ENCODE measurements at places on chromosomes 3 and 15.

GRCh38 chr3:173799060-173799816 lies 401.7 kb downstream of the NLGN1 start:
- DNase-seq, result no peak

GRCh38 chr3:15097891-15098290 lies 1.1 kb downstream of the RBSN start:
- DNase-seq, result no peak

DNA sequence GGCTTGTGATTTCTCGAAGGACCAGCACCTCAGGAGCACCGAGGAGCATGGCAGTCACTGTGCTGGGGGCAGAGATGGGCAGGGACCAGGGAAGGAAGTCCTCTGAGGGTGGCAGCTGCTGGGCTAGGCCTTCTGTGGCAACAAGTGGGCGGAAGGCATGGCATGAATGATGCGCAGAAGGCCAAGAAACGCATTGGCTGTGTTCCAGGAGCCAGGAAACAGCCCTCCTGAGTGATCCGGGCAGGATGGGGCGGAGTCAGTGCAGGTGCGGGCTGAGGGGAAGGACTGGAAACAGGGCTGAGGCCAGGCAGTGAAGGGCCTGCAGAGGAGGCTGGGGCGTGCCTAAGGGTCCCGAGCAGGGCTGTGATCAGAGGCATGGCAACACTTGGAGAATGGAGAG lies 23.6 kb downstream of the MRPS11 start:
- no peak for DNase-seq

DNA sequence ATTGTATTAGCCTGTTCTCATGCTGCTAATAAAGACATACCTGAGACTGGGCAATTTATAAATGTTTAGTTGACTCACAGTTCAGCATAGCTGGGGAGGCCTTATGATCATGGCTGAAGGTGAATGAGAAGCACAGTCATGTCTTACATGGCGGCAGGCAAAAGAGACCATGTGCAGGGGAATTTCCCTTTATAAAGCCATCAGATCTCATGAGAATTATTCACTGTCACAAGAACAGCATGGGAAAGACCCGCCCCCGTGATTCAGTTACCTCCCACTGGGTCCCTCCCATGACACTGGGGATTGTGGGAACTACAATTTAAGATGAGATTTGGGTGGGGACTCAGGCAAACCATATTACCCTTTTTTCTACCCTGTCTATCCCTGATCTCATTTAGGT lies 51.5 kb upstream of the MYZAP start:
- DNase-seq, result no peak

DNA sequence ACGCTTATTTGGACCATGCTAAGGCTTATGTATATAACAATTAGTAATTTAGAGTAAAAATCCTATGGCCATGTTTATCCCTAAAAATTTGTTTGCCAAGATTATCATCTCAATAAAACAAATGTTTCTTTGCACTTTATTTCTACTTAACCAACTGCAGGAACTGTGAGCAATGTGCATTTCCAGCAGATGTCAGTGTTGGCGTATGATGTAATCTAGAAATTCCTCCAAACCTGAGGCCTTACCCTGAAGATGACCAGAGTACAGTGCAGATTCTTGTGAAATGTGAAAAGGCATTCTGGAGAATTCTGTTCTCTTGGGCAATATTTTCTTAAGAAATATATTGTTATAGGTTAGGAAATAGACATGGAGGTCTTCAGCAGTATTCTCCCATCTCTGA lies 205.9 kb downstream of the MBNL1 start:
- peak; percentile 64 for DNase-seq

GRCh38 chr3:182445576-182445975 lies 347.7 kb upstream of the ATP11B start:
- no peak for DNase-seq

DNA sequence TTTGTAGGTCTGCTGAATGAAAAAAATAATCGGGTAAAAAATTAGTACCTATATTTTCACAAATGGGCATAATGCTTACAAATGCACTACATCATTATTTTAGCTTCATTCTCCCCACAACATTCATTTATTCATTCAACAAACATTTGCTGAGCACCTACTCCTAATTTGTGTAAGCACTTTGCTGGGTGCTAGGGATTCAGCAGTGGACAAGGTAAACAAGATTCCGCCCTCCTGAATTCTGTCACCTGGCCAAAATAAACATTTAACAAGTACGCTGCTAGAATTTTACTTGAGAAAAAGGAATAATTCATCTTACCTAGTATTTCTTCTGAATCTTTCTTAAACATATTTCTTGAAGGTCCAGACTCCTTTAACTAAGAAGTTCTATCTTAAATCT lies 72.1 kb downstream of the TIGIT start:
- DNase-seq, result no peak

- no peak for DNase-seq
These were observed 111.0 kb downstream of the UACA start for GRCh38 chr15:70652341-70652740.

Measured in K562 (cell line).